ENCODE measurements at places on chromosomes 6 and 20.

- no peak for DNase-seq
Observed at GRCh38 chr6:22133357-22133756, 163.5 kb downstream of the PRL start.

GRCh38 chr20:47118206-47118605, 223.6 kb downstream of the EYA2 start:
- DNase-seq = no peak

- DNase-seq = no peak
Observed at GRCh38 chr6:138562691-138563090, 63.4 kb upstream of the NHSL1 start.

DNA sequence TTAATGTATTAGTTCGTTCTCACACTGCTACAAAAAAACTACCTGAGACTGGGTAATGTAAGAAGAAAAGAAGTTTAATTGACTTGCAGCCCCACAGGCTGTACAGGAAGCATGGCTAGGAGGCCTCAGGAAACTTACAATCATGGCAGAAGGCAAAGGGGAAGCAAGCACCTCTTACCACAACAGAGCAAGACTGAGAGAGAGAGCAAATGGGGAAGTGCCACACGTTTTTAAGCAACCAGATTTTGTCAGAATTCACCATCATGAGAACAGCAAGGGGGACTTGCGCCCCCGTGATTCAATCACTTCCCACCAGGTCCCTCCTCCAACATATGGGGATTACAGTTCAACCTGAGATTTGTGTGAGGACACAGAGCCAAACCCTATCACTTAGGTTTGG, 70.8 kb upstream of the SRSF6 start:
- DNase-seq = no peak

GRCh38 chr20:41440882-41441281, 74.3 kb upstream of the EMILIN3 start:
- no peak for DNase-seq

GRCh38 chr6:18391023-18391422, 3.9 kb downstream of the RNF144B start:
- no peak for DNase-seq

DNA sequence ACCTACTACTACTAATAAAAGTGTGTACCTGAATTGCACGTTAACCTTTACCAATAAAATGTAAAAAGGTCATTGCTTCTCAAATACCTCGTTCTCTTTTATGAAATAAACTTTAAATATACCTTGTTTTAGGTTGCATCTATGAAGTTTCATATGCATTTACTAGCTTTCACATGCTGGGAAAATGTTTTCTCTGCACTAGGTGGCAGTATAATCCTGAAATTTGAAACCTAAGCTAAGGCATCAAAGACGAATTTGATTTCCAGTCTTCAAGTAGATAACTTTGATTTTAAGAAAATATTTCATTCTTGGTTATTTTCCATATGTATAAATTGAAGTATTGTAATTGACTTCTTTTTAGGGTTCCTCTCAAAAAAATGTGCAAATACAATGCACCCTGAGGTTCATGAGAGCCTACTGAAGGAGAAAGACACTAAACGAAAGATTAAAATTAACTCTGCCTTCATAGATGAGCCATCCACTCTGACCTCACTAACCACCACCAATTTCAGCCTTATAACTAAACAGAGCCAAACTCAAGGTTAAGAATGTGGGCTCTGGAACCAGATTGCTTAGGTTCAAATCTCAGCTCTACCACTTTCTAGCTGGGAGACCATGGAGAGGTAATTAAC, 7.3 kb upstream of the COL9A1 start:
- DNase-seq = no peak

- DNase-seq = no peak
Observed at GRCh38 chr20:23362392-23363256, 642 bp downstream of the GZF1 start.

DNA sequence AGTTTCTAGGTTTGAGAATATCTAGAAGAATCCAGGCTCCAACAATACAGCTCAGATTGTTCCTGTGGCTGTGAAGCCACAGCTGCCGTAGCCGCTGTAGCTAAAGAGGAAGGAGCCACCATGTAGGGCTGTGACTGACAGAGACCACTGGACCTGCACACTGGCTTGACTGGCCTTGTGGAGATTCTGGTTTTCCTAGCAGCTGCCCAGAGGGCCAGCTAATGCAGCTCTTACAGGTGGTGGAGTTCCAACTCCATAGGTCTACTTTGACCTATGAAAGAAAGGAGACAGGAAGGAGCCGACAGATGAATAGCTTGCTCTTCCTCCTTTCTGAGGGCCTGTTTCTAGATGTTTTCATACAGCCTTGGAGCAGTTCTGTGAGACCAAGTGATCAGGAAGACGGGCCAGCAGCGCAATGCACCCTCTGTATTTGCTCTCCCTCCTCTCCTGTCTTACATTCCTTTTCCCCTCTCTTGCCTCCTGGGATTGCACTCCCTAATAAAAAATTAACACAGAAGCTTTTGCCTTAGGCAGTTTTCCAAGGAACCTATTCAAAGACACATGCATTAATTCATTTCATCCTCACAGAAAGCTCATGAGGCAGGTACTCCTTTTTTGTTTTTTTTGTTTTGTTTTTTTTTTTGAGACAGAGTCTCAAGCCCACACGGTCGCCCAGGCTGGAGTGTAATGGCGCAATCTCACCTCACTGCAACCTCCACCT, 51.8 kb upstream of the MYB start:
- no peak for DNase-seq

DNA sequence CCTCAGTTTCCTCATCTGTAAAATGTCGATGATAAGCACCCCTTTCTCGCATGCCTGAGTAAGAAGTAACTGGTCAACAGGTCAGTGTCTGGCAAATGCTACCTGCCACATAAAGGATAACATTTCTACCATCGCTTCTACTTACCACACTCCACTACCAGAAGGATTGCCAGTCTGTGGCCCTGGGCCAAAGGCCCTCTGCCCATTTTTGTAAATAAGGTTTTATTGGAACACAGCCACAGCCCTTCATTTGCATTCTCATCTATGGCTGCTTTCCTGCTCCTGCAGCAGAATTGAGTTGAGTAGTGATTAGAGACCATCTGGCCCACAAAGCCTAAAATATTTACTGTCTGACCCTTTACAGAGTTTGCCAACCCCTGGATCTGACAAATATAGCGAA, 121.8 kb downstream of the TOX2 start:
- DNase-seq = no peak

GRCh38 chr6:72530152-72530551, 91.7 kb upstream of the KCNQ5 start:
- DNase-seq = no peak

GRCh38 chr6:75850026-75850833, 101.2 kb downstream of the MYO6 start:
- no peak for DNase-seq

- no peak for DNase-seq
Observed at GRCh38 chr6:114346451-114346850, 3.6 kb upstream of the HS3ST5 start.

DNA sequence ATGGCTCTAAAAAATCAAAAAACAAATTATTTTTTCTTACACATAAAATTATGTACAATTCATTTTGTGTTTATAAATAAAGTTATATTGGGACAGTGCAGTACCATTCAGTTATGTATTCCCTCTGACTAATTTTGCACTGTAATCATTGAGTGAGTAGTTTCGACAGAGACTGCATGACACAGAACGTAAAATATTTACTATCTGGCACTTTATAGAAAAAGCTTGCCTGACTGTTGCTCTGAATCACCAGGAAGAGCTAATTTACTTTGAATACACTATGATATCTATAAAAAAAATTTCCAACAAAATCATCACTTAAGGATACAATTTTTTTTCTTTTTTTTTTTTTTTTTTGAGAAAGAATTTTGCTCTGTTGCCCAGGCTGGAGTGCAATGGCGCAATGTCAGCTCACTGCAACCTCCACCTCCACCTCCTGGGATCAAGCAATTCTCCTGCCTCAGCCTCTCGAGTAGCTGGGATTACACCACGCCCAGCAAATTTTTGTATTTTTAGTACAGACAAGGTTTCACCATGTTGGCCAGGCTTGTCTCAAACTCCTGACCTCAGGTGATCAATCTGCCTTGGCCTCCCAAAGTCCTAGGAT, 11.0 kb upstream of the KHDC1L start:
- DNase-seq = no peak

DNA sequence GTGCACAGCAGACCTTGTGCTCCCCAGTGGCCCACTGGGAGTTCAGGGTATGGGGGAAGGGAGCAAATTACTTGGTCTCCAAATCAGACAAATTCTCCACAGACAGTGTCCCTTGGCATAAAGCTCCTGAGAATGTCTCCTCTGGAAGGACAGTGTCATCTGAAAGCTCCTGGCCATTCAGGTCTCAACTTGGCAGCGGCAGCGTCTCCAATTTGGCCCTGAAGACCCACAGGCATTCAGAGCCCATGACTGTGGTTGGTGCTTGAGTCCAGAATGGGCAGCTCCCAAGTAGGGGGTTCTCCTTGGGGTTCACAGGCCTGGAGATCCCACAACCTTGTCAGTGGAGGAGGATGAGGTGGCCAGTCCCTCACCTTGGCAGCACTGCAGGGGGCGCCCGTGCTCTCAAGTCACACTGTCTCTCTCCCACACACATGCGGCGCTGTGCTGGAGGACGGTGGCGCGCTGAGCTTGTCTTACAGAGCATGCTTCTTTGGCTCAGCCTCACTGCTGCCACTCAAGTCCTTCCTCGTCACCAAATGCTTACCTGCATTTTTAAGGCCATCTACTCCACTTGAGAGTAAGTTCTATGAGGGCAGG, 20.7 kb downstream of the DYNLRB1 start:
- DNase-seq = no peak

- DNase-seq = no peak
Observed at GRCh38 chr6:1242021-1242420, 69.9 kb upstream of the FOXQ1 start.

- DNase-seq = no peak
Observed at GRCh38 chr6:56767892-56768531, 125.3 kb upstream of the DST start.

DNA sequence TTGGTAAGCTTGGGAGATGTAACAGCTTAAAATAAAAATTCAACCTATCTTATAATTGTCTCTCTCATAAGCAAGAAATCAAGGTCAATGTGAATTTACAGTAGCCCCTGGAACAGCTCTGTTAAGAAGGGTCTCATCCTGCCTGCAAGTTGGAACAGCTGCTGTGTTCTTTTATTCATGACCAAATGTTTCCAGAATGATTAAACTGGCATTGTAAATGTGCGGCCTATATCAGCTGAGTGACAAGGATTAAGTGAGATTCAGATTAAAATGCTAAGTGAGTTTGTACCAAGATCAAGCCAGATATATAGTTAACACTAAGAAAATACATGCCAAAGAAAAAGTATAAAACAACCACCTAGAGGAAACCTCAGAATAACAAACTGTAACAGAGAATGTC, 45.3 kb upstream of the NRSN1 start:
- DNase-seq = no peak

DNA sequence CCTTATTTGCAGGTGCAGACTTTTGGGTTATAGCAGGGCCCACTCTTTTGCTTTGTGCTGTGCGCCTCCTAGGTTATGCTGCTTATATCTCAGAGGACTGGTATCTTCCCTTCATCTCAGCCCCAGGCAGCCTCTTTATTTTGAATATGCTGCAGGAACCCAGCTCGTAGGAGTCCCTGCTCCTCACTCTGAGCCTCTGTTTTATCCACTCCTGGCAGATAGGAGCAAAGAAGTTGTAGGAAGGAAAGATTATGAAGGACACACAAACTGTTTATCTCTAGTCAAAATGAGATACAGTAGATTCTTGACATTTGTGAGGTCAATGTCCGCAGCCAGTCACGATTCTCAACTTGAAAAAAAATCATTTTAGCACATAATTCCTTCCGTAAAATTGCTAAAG, 15.6 kb downstream of the L3MBTL3 start:
- DNase-seq = no peak

DNA sequence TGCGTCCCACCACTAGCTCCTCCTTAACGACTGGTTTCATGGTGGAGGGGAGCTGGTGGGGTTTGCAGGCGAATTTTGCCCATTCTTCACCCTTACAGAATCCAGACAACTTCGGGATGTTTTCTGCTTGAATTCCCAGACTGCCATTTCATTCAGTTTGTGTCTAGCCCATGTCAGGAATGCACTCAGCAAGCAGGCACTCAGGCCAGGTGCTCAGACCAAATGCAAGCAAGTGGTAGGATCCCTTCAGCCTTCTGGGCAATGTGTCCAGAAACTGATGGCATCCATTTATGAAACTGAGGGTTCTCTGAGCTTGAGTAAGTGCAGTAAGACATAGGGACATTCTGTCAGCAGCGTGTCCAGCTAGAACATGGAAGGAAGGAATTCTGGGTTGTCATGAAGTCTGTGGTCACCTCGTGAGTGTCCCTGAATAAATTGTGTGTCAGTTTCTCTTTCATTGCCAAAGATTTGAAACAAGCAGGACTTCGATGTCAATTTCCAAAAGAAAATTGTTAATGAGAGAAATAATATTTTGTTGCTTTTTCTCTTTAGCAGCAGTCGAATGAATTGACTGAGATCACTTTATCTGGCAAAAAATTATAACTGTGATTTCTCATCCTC, 21.8 kb upstream of the DACT2 start:
- DNase-seq = no peak

DNA sequence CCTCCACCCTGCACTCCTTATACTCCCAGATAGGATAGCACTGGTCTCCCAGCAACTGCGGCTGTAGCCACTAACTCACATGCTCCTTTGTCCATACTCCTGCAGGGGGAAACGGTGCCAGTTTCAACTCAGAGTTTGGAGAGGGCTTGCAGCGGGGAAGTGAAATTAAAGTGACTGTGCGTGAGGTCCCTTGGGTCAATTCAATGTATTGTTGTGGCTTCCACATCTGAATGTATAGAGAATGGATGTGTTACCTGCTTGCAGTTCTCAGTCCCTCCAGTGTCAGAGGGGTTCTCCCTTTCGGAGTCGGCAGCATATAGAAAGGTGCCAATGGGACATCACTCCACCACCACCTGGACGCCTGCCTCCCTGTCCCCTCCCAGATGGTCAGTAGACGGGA, 93.6 kb upstream of the CNKSR3 start:
- DNase-seq = no peak

- no peak for DNase-seq
Observed at GRCh38 chr6:47195011-47195650, 114.6 kb downstream of the TNFRSF21 start.

- DNase-seq = no peak
Observed at GRCh38 chr6:167932468-167933276, 64.8 kb upstream of the KIF25 start.

DNA sequence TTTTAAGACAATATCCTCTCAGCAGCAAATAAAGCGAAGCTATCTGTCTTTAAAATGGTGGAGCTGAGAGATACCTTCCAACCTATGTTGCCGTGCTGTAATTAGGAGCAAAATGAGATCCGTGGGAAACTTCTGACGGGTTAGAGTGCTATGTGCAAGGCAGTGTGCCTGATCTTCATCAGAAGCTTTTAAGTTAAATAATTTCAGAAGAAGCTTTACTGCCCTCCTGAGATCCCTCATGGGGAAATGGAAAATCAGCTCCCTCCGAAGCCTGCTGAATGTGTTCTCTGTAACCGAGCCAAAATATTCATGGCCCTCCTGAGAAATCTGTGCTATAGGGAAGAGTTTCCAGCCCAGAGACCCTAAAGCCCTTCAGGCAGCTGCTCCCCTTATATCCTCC, 43.7 kb upstream of the TBC1D7 start:
- no peak for DNase-seq

GRCh38 chr6:4323322-4323721, 187.9 kb upstream of the ECI2 start:
- DNase-seq = no peak

- no peak for DNase-seq
Observed at GRCh38 chr6:74814440-74814839, 391.4 kb downstream of the COL12A1 start.

GRCh38 chr6:120363429-120363828, 970.9 kb downstream of the TBC1D32 start:
- DNase-seq = no peak

GRCh38 chr20:60078351-60079250, 120.4 kb downstream of the CDH26 start:
- DNase-seq = no peak

All from activated effector memory CD4-positive, alpha-beta T cell treated with Interleukin-2 at 50 U/mL for 16 hours (primary cell).